ENCODE measurements at places on chromosomes 2 and 18. TPM values are rescaled to one million over a fixed set of nuclear protein-coding genes. Genes with fewer than 3 reads are reported as not detected.

DNA sequence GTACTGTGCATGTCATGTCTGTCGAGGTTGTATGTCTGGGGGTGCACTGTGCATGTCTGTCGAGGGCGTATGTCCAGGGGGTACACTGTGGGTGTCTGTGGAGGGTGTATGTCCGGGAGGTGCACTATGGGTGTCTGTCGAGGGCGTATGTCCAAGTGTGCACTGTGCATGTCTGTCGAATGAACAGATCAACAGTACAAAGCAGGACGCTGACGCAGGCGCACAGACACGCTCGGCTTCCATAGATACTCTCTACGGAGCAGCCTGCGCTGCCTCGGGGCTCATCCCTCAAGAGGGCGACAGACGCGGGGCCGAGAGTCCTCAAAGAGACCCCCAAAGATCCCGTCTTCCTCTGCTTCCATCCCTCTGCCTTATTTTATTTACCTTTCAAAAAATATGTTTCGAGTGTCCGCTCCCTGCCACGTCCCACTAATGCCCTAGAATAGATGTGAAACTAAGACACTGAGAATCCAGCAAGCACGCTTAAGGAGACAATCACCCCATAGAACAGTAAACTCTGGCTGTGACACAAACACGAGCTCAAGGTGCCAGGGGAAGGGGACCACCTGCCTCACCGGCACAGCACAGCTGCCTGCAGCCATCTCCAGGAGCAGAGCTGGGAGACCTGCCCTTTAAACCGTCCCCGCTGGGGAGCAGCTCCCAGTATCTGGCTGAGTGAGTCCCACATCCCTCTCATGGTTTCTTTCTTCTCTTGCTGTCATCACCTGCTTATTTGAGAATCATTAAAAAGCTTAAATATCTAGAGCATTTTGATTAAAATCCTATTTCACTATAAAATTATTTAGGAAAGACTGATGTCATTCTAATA lies 250.5 kb upstream of the MYT1L start:
- DNase-seq, result no peak

GRCh38 chr18:9047715-9048114 lies 54.8 kb upstream of the NDUFV2 start:
- no peak for DNase-seq

The KCNJ3 gene
- not detected for total RNA-seq

DNA sequence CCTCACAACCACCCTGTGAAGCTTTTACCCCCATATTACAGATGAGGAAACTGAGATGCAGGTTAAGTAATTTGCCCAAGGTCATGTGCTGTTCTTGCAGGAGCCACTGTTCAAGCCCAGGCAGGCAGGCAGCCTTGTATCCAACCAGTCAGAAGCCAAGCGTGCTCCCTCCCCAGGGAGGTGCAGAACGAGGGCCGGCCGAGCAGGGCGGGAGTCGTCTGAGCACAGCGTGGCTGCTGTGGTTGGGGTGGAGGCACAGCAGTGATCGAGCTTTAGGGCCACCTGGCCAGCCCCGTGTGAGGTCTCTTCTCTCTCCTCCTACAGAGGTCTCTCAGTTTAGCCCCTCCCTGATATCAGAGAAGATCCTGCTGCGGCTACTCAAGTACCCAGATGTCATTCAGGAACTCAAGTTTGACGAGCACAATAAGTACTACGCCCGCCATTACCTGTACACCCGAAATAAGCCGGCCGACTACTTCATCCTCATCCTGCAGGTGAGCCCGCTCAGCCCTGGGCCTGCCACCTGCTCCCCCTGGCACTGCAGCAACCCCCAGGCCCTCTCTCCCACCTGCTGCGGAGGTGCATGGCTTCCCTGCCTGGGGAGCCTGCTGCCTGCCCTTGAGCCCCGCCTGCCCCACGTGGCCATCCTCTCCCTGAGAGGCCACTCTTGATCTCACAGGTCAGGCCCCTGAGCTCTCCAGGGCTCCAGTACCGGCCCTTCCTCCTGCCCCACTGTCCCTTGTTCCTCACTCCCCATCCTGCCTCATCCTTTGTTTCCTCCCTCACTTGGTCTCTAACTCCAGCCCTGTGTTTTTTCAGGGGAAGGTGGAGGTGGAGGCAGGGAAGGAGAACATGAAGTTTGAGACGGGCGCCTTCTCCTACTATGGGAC lies 17.1 kb upstream of the CNNM3 start:
- DNase-seq, result no peak

- DNase-seq, result no peak
These were observed 129.8 kb upstream of the ARL4C start for GRCh38 chr2:234626566-234627130.

DNA sequence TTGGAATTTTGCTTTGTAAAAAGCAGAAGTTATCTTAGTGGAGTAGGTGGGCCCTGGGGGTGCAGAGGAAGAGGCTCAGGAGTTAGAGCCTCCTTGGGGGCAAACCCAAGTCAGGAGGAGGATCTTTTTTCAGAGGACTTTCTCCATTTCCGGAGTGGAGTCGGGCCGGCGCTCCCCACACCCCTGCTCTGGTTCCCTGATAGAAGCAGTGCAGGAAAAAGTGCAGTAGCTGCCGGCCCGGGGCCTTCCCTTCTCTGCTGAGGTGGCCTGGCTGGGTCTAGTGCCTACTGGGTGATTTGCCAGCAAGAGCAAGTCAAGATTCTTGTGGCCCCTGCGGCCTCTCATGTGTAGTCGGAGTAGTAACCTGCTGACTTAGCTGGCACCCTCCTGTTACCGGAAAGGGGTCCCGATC lies 124.2 kb upstream of the HS6ST1 start:
- no peak for DNase-seq

GRCh38 chr2:70141902-70142589 lies 48.8 kb downstream of the C2orf42 start:
- DNase-seq, result no peak

GRCh38 chr2:29448096-29448688 lies 333.0 kb downstream of the CLIP4 start:
- no peak for DNase-seq

The TRABD2A gene
- 5.0 TPM for total RNA-seq

- no peak for DNase-seq
These were observed 119.3 kb downstream of the SPTBN1 start for GRCh38 chr2:54575379-54575888.

DNA sequence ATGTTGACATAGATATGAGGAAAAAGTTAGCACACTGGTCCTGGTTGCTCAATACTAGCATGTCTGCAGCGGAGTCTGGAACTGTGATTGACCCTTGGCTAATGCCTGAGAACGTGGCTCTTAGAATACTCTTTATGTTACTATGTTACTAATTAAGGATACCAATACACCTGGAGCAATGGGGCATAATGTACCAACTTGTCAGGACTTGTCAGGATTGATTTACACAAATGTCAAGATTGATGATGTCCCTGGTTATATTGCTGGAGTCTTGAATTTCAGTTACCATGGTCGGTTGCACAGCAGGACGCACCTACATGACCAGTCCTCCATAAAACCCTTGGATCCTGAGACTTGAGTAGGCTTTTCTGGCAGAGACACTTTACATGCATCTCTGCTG lies 810.9 kb downstream of the CPS1 start:
- no peak for DNase-seq

DNA sequence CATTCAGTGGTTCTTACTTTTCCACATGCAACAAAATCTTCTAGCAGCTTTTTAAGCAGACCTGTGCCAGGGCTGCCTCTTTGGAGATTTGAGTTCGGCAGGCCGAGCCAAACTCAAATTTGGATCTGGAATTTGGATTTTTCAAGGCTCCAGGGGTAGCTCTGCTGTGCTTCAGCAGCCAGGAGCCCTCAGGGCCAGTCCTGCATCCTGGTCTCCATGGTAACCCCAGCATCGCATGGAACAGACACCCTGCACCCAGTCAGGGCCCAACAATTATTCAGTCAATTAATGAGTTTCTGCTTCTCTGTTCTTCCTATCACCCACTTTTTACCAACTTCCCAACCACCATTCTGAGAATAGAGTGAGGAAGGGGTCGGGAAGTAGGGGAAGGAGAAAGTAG lies 30.0 kb downstream of the EN1 start:
- no peak for DNase-seq

DNA sequence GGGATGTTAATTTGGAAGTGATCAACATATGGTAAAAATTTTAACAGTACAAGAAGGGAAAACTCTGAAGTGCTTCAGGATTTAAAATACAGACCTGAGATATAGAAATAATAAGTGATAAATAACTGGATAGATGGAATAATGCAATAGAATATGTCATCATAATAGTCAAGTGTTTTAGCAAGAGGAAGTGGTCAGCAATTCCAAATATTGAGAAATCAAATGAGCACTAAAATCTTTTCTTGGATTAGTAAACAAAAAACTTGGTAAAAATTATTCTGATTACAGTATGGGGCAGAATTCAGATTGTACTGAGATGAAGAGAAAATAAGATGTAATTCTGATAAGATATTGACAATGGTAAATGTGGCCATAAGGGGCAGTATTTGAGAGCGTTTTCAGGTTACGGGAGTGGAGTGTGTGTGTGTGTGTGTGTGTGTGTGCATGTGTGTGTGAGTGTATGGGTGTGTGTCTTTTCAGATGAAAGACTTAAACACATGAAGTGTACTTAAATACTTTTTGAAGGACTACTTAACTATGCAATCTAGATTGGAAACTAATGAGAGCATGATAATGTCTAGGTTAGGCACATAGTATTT lies 217.9 kb upstream of the ITGA4 start:
- DNase-seq, result no peak

The NBEAL1 gene
- 10.0 TPM for total RNA-seq

The ZNF396 gene
- 0.45 TPM for total RNA-seq

GRCh38 chr2:106827158-106827557 lies 58.8 kb downstream of the ST6GAL2 start:
- no peak for DNase-seq

The ABCG5 gene
- total RNA-seq, result not detected

The CD207 gene
- not detected for total RNA-seq

The VAMP5 gene
- total RNA-seq, result 21.8 TPM

The NDC80 gene
- 38.8 TPM for total RNA-seq

The RPE gene
- total RNA-seq, result 52.4 TPM

GRCh38 chr2:25976983-25977741 lies 5.1 kb downstream of the KIF3C start:
- DNase-seq, result no peak

- no peak for DNase-seq
These were observed 11.0 kb downstream of the CCBE1 start for GRCh38 chr18:59686260-59686659.

DNA sequence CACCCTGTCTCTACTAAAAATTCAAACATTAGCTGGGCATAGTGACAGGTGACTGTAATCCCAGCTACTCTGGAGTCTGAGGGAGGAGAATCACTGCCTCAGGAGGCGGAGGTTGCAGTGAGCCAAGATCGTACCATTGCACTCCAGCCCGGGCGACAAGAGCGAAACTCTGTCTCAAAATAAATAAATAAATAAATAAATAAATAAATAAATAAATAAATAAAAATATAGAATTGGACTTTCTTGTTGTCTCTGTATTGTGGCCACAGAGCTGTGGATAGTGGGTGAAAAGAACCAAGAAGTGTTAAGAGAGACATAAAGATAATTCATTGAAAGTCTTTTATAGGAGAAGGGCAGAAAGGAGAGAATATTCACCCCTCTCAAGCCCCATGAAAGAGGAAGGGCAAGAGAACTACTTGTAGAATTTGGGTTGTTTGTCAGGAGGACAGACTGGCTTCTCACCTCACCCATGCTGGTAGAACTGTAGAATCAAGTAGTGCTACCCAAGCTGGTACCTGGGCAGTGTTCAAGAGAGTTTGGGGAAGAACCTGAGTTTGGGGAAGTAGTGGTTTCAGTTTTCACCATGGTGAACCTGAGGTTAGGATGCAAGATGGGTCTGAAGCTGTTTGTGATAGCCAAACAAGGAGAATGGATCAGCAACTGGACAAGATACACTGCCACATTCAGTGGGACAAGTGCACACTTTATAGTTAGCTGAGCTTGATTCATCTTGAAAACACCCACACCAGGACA lies 256.5 kb downstream of the CD226 start:
- DNase-seq, result no peak

DNA sequence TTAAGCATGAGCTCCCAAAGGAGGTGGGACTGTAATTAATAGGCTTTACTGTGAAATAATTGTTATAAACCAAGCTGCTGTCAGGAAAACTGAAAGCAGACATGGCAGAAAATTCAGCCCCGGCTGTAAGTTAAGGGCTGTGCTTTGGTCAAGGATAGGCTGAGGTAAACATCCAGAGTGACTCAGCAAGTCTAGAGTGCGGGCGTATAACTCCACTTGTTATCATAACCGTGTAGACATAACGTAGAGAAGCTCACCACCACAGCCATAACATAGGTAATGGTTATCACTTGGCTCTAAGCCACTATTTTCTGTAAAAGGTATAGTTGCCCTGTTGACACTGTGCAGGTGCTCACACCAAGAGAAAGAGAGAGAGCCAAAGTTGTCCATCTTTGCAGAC lies 316.8 kb downstream of the DCDC2C start:
- DNase-seq, result no peak

DNA sequence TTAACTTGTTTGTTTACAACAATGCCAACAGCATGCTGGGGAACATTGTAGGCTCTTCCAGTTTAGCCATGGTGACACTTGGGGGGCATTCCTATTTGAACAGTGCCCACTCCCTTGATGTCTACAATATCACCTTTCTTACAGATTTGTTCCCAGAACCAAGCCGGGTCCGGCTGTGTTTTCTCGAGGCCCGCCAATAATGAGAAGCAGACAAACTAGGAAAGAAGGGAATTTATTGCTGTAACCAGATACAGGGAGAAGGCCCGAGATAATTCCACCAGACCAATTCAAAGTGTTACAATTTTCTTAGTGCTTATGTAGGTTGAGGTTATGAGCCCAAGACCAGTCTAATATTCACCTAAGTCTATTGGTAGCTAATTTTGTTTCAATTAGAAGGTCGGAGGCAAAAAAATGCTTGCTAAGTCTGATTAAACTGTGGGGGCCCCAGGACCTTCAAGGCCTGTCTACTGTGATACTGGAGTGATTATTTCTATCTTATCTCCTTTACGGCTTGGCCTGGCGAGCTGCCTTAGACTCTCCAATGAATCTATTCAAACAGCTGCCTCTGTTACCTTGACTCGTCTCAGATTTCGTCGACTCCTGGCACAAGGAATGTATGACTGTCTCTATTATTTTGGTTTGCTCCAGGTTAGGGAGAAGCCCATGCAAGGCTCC lies 59.1 kb upstream of the PSME4 start:
- no peak for DNase-seq

The LRP1B gene
- total RNA-seq, result not detected

- DNase-seq, result no peak
These were observed 420.3 kb upstream of the FSIP2 start for GRCh38 chr2:185318271-185318724.

The ARHGEF4 gene
- 0.21 TPM for total RNA-seq

DNA sequence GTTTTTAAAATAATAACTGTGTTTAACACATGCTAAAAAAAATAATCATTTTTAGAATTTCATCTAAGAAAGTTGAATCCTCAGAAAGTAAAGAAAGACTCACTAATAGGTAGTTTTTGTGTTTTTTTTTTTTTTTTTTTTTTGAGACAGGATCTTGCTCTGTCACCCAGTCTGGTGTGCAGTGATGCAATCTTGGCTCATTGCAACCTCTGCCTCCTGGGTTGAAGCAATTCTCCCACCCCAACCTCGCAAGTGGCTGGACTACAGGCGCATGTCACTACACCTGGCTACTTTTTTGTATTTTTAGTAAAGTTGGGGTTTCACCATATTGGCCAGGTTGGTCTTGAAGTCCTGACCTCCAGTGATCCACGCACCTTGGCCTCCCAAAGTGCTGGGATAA lies 7.1 kb downstream of the CKAP2L start:
- DNase-seq, result no peak

The MPV17 gene
- total RNA-seq, result 63.3 TPM

Data from GM12878 (cell line).